ENCODE measurements at places on chromosomes 7 and 10. TPM values are rescaled to one million over a fixed set of nuclear protein-coding genes. Genes with fewer than 3 reads are reported as not detected.

Gene SPDYE2
- not detected for total RNA-seq

Gene C1QL3
- 0.69 TPM for total RNA-seq

Gene POM121
- total RNA-seq, result 9.8 TPM

Gene AQP1
- total RNA-seq, result 0.72 TPM

Gene DNAJC12
- total RNA-seq, result 0.17 TPM

Gene ACSL5
- total RNA-seq, result 3.3 TPM

Gene ODAD2
- 1.7 TPM for total RNA-seq

Gene ANKRD1
- 127 TPM for total RNA-seq

Gene PLAU
- total RNA-seq, result 970 TPM

Gene KLF14
- total RNA-seq, result 0.14 TPM

Gene GRID2IP
- not detected for total RNA-seq

Gene EGR2
- not detected for total RNA-seq

Gene PLXDC2
- 0.86 TPM for total RNA-seq
